ENCODE measurements at places on chromosomes 11 and 22. TPM values are rescaled to one million over a fixed set of nuclear protein-coding genes. Genes with fewer than 3 reads are reported as not detected.

DNA sequence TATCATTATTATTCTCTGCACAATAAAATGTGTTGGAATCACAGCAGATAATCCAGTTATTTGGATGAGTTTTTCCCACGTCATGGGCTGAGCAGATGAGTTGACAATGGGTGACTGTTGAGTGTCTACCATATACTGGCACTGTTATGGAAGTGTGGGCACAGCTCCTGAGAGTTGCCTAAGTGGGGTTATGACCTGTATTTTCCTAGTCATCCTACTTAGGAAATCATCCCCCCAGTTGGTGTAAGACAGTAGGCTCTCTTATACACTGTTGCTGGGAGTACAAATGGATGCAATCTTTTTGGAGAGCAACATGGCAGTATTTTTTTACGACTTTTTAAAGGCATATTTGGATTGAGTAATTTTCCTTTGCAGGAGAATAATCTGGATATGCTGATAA is 66.4 kb downstream of the TRAF6 start:
- H3K4me3 ChIP-seq = no peak overlapping the region
- peaks cover 5% of the 10 kb centered on the region for H3K4me1 ChIP-seq
- no peaks in the 10 kb centered on the region for H3K27me3 ChIP-seq
- H3K27ac ChIP-seq = no peak overlapping the region
- no peak for DNase-seq
- H3K36me3 ChIP-seq = no peaks in the 10 kb centered on the region

GRCh38 chr22:46931414-46931813 is 169.0 kb downstream of the TBC1D22A start:
- peaks cover 28% of the 10 kb centered on the region for H3K4me1 ChIP-seq
- no peak overlapping the region for H3K27ac ChIP-seq
- H3K4me3 ChIP-seq = no peak overlapping the region
- H3K27me3 ChIP-seq = no peaks in the 10 kb centered on the region
- DNase-seq = no peak
- peaks cover 5% of the 10 kb centered on the region for H3K36me3 ChIP-seq

DNA sequence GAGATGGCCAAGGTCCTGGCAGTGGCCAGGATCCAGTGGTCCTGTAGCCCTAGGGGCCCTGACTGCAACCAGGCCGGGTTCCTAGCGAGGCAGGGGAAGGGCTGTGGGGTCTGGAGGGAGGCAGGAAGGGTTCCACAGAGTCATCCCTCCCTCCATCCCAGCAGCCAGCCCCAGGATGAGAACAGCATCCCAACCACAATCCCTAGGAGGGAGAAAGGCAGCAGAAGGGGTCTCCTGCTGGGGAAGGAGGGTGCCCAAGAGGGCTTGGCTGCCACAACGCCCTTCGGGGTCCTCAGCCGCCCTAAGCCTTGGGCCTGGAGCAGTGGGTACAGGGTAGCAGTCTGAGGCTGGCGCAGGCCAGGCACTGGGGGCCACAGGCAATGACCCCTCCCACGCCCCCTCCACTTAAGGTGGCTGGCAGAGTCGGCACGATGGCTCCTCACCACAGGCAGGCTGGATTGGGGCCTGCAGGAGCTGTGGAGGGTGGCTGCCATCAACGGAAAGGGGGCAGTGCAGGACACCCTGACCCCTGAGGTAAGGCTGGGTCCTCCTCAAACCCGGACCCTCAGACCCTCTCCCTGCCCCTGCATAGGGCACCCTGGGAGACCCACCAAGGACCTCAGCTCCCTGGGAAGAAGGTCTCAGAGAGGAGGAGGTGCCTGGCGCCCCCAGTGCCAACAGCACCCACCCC is 7.2 kb downstream of the SLC22A12 start:
- DNase-seq = no peak
- no peaks in the 10 kb centered on the region for H3K4me1 ChIP-seq
- H3K27me3 ChIP-seq = no peaks in the 10 kb centered on the region
- H3K4me3 ChIP-seq = no peak overlapping the region

Gene HEPN1
- not detected for total RNA-seq

Gene SEPTIN5
- total RNA-seq = 1.3 TPM

Gene SYT9
- total RNA-seq = not detected

Gene OR10D3
- not detected for total RNA-seq
